ENCODE measurements at places on chromosomes 2 and 18.

- no peak for DNase-seq
Measured at GRCh38 chr2:182715121-182715891, 751 bp upstream of the DNAJC10 start.

GRCh38 chr2:3432693-3433338 lies 53.3 kb downstream of the TRAPPC12 start:
- no peak for DNase-seq

- DNase-seq = no peak
Measured at GRCh38 chr18:31041271-31042083, 1.1 kb downstream of the DSC3 start.

- DNase-seq = no peak
Measured at GRCh38 chr2:67772216-67773170, 290.3 kb downstream of the C1D start.

GRCh38 chr2:144541396-144541795 lies 21.5 kb upstream of the ZEB2 start:
- no peak for DNase-seq

- DNase-seq = no peak
Measured at GRCh38 chr2:171794918-171795317, 99.1 kb downstream of the SLC25A12 start.

GRCh38 chr2:146990311-146991054 lies 854.3 kb upstream of the ACVR2A start:
- no peak for DNase-seq

DNA sequence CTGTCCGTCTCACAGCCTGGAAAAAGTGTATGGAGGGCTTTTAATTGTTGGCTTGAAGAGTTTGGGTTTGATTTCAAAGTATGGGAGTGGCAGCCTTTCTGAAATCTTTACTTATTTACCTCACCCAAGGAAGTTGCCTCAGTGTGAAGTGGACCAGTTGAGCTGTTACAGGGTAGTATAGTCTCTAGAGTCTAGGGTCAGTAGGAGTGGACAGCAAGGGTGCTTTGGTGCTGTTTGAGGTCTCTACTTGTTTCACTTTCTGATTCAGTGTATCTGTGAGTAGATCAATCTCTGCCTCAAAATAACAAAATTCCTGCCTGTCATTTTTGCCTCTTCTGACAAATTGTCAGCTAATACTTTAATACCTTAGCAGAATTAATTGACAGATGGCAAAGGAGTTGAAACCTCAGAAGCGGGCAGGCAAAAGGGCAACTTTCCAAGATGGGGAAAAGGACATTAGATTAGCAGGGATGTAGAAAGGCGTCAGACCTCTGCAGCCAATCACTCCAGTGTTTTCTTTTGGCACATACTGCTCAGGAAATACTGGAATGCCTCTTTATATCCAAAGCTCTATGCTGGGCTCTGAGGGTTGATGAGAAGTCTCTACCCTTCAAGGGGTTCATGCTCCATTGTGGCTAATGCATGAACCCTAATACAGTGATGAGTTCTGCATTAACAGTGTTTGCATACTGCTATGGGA lies 5.9 kb downstream of the RIOK3 start:
- DNase-seq = no peak

DNA sequence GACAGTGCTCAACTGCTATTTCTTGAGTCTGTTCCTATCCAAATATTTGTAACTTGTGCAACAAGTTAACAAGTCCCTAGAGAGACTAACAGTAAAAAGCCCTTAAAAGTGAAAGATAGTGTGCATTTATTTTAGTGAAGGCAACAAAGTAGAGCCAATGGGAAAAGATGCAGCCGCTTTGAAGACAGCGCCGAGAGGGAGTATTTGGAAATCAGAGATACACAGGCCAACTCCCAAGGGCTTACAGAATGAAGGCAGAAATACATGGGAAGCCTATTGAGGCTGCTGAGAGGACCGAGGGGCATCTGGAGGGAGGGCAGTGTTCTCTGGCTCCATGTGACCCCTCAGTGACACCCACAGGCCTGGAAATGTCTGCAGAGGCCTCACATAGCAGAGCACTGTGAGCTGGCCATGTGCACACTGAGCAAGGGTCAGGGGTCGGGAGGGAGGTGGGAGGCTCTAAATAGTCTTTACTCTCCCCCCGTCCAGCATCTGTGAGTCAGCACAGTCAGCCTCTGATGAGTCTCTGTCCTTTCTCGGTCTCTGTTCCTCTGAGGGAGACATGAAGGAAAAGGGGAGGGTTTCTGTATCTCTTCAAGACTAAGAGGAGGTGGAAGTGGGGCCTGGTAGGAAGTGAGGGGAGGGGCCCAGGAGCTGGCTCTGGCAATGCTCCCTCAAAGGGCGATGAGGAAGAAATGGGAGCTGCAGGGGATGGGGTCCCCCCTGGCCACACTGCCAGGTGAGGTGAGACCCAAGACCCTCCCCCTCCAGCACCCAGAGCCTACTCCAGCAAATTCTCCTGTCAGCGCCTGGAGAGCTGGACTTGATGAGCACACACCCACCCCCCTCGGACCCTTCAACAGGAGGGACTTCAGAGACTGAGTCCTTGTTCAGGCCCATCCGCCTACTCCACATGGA lies 133.6 kb downstream of the SP3 start:
- no peak for DNase-seq

DNA sequence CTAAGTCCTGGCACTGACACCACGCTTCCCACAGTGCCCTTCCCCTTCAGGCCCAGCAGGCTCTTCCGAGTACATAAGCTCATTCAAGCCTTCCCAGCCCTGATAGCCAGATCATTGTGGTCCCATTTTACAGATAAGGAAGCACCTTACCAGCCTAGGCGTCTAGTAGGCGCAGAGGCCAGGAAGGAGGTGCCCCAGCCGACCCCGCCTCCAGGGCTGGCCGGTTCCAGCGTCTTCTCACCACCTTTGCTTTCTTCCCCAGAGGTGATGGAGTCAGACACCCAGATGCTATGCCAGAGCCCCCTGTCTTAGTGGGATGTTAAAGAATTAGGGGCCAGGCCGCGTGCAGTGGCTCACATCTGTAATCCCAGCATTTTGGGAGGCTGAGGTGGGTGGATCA lies 28.9 kb upstream of the EFHD1 start:
- DNase-seq = no peak

DNA sequence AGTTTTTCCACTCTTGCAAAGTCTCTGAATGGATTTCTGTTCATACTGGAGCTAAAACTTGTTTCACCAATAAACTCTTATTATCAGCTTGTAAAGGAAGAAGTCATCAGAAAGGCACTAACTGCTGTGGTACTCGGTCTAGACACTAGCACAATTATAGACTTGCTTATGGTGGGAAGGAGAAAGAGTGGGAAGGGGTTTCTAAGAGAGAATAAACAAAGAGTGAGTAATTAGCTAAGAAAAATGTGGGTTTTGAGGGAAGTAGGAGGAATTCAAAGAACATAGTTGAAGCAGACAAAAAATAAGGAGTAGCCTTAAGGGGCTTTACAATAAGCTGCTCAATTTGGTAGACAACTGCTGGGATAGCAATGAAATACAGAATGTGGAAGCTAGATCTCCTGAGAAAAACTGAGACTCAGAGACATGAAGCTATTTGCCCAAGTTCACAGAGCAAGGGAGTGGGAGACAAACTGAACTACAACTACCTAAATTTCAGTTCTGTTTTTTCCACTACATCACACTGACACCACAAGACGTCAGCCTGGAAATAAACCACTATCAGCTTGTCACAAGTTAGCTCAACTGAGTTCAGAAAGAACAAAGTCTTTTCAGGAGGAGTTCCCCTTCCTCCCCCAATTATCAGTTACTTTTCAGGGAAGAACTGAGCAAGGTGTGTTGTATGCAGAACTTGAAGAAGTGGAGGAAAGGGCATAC lies 59.7 kb downstream of the MAP4K3 start:
- no peak for DNase-seq

DNA sequence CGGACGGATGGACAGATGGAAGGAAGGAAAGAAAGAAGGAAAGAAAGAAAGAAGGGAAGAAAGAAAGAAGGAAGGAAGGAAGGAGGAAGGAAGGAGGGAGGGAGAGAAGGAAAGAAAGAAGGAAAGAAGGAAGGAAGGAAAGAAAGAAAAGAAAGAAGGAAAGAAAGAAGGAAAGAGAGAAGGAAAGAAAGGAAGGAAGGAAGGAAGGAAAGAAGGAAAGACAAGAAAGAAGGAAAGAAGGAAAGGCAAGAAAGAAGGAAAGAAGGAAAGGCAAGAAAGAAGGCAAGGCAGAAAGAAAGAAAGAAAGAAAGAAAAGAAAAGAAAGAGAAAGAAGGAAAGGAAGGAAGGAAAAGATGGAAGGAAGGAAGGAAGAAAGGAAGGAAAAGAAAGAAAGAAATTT lies 162.5 kb upstream of the DNMT3A start:
- no peak for DNase-seq

GRCh38 chr2:180012523-180012922 lies 5.4 kb upstream of the CWC22 start:
- DNase-seq = no peak

GRCh38 chr2:223701761-223702160 lies 99.6 kb upstream of the SCG2 start:
- no peak for DNase-seq

DNA sequence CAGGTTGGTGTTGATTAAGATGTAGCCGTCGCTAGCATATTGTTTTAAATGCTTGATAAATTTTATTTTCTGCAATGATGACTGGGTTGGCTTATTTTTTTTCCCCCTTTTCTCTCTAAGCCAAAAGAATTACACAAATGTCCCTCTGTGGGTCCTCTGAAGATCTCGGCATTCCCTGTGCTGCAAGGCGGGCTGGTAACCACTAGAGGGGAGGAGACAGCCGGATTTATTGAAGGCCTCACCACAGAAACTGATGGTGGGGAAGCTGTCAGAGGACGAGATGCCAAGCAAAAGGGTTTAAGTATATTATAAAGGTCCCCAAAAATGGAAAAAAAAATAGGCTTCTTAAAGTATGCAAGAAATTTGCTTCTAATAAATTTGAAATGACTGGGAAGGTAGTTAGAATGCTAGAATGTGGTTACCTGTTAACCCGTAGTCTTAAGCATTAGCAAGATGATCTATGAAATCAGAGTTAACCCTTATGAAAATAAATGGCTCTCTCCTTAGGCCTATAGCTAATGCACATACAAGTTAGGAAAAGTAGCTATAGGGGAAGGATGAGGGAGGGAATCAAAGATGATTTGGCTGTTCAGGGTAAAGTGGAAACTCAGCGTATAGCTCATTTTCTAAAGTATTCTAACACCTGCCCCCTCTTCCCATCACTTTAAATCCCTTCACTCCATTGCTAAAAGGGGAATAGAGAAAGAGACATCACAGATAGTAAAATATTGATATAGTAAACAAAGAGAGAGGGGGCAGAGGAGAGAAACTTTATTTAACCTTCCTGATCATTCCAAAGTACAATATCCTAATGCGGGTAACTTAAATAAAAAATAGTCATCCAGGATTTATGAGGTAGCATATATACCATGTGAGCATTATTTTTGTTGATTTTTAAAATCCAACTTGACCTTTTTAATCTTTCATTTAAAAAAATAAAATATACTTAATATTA lies 894.5 kb upstream of the POU3F3 start:
- no peak for DNase-seq

GRCh38 chr18:10476338-10476791 lies 21.9 kb downstream of the APCDD1 start:
- no peak for DNase-seq

- no peak for DNase-seq
Measured at GRCh38 chr2:138919120-138919747, 139.0 kb upstream of the NXPH2 start.

DNA sequence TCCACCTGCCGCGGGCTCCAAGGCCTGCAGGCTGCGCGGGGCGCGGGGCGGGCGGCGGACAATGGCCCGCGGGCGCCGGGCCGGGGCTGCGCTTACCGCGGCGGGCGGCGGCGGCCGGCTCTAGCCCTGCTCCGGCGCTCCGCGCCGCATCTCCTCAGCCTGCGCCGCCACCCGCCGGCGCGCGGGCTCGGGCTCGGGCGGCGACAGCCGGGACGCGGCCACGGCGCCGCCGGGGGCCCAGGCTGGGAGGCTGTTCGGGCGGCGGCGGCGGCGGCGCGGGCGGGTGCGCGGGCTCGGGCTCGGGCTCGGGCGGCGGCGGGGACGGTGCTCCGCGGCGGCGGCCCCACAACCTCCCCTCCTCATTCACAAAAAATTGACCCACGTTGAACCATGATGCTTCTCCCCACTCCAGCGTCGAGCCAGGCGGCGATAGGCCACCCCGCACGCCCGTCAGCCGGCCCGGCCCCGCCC lies at the start of gene HDAC4:
Gene HDAC4, minus strand, starts transcription at position 425 of the 471 bp plus-strand sequence. CDS start 48,321 bp downstream, outside the sequence.
- DNase-seq = no peak

DNA sequence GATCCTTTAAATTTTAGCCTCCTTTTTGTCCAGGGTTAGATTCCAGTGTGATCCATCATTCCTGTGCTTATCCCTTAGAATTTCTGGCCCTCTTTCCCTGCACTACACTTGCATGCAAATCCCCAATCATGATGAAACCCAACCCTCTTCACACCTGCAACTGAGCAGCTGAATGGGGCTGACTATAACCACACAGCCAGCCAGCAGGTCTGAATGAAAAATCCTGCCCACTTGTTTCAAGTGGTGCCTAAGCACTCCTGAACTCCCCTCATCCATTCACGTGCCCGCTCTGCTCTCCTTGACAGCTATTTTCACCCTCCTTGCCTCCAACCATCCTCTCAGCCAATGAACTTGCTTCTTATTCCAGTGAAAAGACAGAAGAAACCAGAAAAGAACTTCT lies 80.5 kb upstream of the AFF3 start:
- no peak for DNase-seq

GRCh38 chr2:19589791-19590190 lies 231.4 kb upstream of the OSR1 start:
- DNase-seq = no peak

- DNase-seq = no peak
Measured at GRCh38 chr2:198411936-198412335, 607.5 kb downstream of the PLCL1 start.

DNA sequence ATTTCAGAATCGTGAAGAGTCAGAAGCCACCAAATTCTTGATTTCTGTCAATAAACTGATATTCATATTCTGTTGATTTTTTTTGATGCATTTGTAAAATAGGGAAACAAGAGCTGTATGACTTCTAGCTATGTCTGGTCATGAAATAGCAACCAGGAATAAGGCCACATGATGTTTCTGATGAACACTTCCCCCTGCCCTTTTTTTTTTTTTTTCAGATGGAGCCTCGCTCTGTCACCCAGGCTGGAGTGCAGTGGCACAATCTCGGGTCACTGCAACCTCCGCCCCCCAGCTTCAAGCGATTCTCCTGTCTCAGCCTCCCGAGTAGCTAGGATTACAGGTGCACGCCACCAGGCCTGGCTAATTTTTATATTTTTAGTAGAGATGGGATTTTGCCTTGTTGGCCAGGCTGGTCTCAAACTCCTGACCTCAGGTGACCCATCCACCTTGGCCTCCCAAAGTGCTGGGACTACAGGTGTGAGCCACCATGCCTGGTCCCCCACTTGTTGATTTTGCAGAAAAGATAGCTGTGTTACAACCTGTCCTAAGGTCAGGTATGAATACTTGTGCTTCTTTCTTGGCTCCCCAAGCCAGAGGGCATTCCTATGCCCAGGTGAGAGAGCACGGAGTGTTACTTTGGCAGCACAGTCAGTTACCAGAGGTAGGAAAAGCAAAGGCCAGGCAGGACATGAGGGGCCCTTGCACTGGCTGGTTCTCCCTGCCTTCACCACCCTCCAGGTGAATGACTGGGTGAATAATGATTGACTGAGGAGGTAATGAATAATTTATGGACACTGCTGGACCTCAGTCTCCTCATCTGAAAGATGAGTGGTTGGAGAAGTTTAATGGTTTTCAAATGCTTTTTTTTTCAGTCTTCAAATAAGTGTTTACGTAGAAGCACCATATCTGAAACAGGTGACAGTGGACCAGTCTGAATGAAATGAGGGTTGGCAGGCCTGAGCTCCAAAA lies 39.6 kb downstream of the PAX8 start:
- DNase-seq = no peak
